ENCODE measurements at places on chromosomes 6 and 20.

GRCh38 chr6:101458336-101458735 lies 64.8 kb downstream of the GRIK2 start:
- no peak for DNase-seq

DNA sequence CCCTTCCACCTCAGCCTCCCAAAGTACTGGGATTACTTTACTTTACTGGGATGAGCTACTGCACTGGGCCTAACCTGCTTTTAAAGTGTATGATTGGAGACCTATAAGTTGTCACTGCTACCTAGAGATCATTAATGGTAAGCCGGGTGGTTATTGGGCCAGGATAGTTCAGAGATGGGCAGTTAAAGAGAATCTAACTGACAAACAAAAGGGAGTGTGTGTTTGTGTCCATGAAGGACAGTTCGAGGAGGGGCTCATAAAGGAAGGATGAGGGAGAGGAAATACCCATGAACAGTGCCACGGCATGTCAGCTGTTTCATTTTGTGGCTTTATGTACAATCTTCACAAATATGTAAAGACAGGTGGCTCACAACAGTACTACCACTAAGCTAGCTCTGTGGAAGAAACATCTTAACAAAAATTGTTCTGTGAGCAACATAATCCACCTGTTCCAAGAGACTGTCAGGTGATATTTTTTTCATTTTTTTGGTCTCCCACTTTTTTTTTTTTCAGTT lies 69.7 kb upstream of the FAM8A1 start:
- no peak for DNase-seq

- DNase-seq, result peak; percentile 74
Observed at GRCh38 chr6:10529231-10529801, 8.2 kb downstream of the GCNT2 start.

DNA sequence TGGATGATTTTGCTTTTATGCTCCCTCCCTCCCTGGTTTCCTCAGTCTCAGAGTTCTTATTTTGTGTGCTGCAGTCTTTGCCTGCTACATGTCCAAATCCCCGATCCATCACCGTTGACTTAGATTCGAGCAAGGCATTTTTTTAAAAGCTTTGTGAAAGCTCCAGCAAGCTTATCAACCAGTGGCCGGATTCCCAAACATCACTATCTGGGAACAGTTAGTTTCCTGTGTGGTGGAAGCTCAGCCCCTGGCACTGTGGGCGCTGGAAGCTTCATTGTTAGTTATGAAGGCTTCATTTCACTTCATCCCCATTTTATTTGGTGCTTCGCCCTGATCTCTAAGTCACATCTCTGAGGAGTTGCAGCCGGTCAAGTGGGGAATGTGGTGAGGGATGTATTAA lies 44.7 kb downstream of the DEK start:
- no peak for DNase-seq

GRCh38 chr6:100730001-100730980 lies 150.8 kb downstream of the ASCC3 start:
- no peak for DNase-seq

DNA sequence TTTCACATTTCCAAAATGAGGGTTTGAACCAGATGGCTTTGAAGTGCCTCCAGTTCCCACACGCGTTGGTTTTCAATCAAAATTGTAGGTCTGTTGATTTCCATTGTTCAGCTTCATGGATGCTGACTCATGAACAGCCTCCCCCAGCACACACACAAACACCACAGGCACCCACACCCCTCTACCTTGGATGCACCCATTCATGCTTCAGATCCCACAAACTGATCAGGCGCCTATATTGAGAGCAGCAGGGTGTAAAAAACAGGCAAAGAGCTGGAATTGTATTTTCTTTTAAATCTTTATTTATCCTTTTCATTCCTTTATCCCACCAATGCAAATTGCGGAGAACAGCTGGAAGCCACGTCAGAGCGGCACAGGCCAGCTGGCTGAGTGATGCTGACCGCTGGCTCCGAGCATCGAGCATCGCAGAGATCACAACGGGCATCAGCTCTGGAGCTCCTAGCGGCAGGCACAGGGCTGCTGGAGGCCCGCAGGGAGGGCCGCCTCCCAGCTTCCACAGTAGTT lies 29.3 kb upstream of the TBC1D7 start:
- DNase-seq, result peak; percentile 56

GRCh38 chr6:147873816-147874215 lies 365.3 kb downstream of the SAMD5 start:
- no peak for DNase-seq

- DNase-seq, result no peak
Observed at GRCh38 chr20:7159903-7160302, 392.4 kb downstream of the BMP2 start.

DNA sequence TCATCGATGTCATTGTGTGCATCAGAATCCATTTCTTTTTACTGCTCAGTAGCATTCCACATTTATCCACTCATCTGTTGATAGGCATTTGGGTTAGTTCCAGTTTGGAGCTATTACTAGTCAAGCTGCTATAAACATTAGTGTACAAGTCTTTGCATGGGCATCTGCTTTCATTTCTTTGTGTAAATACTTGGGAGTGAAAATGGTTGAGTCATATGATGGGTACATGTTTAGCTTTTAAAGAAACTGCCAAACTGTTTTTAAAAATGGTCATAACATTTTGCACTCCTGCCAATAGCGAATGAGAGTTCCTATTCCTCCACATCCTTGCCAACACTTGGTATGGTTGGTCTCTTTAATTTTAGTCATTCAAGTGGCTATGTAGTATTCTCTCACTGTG lies 21.2 kb upstream of the SLC22A2 start:
- no peak for DNase-seq

DNA sequence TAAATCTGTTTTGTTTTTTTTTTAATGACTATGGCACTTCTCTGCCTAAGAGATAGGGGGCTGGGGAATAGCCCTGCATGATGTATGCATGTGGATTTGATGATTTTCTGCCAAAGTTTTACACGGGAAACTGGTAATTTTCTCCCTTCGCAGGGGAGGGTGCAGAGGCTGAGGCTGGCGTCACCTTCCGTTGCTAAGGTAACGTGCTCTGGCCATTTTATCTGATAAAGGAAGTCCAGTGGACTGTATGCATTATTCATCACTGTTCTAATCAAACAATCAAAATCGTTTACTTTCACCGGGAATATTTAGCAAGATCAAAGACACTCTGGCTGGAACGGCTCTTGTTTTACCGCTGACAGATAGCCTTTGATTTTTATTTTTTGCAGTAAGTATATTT lies 789 bp downstream of the PHACTR1 start:
- no peak for DNase-seq

DNA sequence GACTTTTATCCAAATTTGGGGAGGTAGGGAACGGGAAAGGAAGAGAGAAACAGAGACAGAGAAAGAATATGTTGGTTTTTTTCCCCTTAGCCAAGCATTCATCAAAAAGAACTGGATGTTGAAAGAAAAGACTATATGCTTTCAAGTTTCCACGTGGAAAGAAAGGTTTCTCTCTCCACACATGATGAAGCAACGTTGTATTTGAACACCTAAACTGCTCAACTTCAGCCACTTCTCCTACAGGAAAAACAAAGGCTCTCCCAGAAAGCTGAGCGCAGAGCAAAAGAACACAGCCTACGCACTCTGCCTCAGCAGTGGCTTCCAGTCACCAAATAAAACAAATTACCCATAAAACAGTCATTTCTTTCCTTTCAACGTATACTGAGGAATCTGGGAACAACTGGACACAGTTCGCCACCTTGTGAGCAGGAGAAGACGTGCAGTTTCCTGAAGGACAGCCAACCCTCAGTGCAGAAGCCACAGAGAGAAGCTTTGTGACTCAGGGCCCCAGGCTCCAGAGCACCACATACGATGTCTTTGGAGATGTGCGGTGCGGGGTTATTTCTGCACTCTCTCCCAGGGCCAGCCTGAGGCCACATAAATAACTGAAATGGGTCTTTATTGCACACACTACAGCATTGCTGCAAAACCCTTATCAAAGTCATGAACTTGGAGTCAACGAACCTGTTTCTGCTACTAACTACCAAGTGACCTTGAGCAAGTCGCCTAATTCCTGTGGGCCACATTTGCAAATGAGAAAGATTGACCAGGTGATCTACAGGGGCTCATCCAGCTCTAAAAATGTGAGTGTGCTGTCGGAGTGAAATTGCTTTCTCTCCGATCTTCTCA lies 10.1 kb downstream of the IL17F start:
- DNase-seq, result peak; percentile 38

DNA sequence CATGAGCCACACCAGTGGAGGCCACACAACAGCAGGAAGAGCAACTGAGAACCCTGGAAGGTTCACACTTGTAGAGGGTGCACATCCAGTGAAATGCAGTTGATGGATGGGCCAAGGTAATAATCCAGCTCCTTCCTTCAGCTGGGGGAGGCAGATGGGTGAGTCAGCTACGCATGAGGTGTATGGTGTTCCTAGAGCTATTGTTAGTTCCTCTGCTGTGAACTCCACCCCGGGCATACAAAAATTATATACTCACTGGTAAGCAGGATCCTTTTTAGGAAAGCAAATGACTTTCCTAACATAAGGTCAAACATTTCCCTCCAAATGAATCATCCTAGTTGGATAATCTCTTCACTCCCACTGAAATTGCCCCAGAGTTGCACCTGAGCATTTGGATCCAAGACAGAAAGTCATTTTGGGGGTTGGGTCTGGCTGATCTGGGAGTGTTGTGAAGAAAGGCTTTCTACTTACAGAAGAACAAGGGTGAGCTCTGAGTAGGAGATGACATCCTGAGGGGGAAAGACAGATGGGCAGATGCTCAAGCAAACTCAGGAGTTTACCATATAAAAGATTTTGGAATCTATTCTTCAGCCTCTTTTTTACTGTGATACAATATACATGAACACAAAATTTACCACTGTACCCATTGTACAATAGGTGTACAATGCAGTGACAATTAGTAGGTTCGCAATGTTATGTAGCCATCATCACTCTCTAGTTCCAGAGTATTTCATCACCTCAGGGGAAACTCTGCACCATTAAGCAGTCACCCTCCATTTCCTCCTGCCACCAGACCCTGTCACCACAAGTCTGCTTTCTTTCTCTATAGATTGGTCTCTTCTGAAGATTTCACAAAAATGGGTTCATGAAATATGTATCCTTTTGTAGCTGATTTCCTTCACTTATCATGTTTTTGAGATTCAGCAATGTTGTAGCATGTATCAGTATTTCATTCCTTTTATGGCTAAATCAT lies 11.1 kb downstream of the HLA-F start:
- DNase-seq, result no peak

DNA sequence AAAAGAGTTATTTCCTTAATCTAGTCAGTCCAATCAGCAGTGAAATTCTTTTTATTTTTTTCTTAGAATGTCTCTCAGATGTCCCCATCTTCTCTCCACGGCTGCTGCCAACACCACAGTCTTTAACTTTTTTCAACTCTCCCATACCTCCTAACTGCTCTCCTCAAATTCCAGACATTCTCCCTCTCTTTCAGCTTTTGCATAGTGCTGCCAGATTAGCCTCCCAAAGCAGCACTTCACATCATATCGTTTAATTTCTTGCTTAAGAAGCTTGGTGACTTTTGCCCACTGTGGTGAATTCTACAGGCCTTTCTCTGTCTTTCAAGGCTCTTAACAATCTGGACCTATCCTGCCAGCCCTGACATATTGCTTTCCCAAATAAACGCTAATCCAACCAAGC lies 233.4 kb downstream of the UST start:
- DNase-seq, result no peak

DNA sequence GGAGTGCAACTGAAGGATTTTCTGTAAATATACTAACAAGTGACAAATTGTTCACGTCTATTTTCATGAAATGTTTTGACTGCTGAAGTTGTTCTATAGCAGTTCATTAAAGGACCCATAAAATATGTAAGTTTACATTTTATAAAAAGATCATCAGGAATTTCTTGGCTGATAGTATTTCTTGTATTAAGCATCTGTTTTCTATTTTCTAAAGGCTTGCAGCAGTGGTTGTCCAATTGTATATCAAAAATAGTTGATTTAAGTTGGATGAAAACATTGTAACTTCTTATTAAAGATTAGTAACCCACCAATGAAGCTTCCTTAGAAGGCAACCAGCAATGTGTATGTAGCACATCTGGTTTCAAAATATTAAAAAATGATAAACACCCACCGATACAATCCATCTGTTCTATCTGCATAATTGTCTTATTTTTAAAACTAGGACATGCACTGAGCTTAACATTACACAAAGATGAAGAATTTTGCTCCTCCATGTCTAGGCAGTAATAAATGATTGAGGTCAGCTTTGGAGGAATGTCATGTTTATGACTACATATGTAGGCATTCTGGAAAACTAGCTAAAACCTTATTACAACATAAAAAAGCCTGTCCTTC lies 301.3 kb upstream of the TCF21 start:
- DNase-seq, result no peak

GRCh38 chr6:113691260-113691656 lies 165.9 kb upstream of the MARCKS start:
- no peak for DNase-seq

DNA sequence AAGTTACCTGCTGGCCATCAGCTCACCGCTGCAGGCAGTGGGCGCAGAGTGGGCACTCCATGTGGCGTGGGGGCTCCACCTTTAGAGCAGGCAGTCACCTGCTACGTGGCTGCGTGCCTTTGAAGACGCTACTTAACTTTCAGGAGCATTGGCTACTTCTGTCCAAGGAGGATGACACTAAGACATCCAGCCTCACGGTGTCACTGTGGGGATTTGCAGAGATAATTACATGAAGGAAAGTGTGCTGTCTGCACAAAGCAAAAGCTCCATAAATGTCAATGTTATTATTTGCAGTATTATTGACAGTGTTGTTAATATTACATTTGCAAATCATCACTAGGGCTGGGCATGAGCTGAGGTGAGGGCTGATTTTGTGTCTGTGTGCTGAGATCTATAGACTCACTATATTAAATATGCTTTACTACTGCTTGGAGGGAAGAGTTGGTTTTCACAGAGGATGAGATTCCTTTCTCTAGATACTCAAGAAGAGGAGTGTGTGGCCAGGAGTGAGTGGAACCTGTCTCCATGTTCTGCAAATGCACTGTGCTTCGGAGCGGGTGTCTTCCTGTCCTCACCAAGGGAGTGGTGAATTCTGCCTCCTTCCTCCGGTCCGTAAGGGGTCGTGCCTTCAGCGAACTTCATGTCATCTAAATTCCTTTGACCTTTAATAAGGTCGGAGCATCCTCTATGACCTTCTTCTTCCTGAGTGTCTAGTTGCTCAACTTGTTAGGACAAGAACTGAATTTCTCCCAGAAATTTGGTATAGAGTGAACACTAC lies 165.8 kb upstream of the SYNDIG1 start:
- DNase-seq, result no peak

DNA sequence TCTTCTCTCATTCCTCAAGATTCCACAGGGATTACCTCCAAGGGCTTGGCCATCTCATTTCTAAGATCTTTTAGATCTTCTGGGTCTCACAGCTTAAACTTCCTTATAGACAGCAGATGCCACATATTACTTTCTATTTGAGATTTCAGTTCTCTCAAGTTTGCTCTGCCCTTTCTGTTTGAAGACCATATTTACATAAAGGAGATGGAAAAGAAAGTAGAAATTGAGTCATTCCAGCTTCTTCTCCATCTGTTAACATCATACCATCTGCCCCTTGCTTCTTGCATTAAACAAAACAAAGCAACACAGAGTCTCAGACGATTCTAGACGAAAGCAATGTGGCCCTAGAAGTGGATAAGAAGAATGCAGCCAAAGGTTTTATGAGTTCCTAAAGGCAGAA lies 203.4 kb downstream of the TTLL2 start:
- no peak for DNase-seq

GRCh38 chr6:104527311-104527710 lies 332.4 kb downstream of the HACE1 start:
- no peak for DNase-seq

GRCh38 chr6:56378966-56379585 lies 131.7 kb upstream of the COL21A1 start:
- DNase-seq, result no peak

GRCh38 chr6:136696238-136696637 lies 96.0 kb downstream of the MAP3K5 start:
- DNase-seq, result no peak

Data from epithelial cell of proximal tubule (primary cell).